A549 treated with Hydrocortisone at 1 μM for 4 hours (cell line): ENCODE measurements at places on chromosomes 2 and 18. TPM values are rescaled to one million over a fixed set of nuclear protein-coding genes. Genes with fewer than 3 reads are reported as not detected.

PTPN4 gene
- total RNA-seq = 13.6 to 19.1 TPM (median 15.0 TPM) in 5 replicates

MEIS1 gene
- 1.5 to 2.2 TPM (median 1.8 TPM) in 5 replicates for total RNA-seq

MAP3K19 gene
- total RNA-seq = not detected in 5 replicates

KIAA1328 gene
- total RNA-seq = 1.5 to 2.2 TPM (median 1.6 TPM) in 5 replicates

C2orf68 gene
- 19.3 to 28.5 TPM (median 24.6 TPM) in 5 replicates for total RNA-seq

TIGD1 gene
- 3.4 to 5.6 TPM (median 4.6 TPM) in 5 replicates for total RNA-seq

MSGN1 gene
- total RNA-seq = not detected in 5 replicates

DSG4 gene
- not detected in 5 replicates for total RNA-seq

ASXL3 gene
- total RNA-seq = not detected in 5 replicates

FBXO48 gene
- 0.45 to 0.59 TPM (median 0.56 TPM) in 5 replicates for total RNA-seq
